ENCODE measurements at places on chromosomes 11 and 22. TPM values are rescaled to one million over a fixed set of nuclear protein-coding genes. Genes with fewer than 3 reads are reported as not detected.

DNA sequence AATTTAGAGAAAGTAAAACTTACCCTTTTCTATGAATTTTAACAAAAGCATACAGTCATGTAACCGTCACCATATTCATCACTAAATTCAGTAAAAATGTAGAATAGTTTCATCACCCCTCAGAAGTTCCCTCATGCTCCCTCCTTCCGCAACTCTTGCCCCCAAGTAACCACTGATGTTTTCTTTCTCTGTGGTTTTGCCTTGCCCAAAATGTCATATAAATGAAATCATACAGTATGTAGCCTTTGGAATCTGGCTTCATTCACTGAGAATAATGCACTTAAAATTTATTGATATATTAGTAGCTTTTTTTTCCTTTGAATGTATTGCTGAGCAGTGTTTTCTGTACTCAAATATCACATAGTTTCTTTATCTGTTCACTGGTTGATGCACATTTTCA, 60.1 kb downstream of the DCUN1D5 start:
- no peak for DNase-seq

DNA sequence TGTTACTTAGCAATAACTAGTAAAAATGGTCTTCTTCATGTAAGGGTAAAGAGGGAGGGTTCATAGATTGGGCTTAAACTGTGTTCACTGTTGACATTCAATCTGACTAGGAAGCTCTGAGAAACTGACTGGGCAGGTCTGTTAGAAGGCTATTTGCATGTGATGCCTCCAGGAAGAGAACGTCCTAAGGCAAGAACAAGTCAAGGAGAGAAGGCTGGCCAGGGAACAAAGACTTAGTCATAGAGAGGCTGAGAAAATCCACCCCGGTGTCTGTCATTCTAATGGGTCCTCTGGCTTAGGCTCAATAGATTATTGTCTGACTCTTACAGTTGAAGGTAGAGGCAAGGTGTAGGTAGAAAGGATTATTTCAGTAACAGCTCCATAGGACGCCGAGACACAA, 50.3 kb upstream of the CD44 start:
- DNase-seq, result no peak

GRCh38 chr11:116642902-116643301, 129.9 kb downstream of the BUD13 start:
- no peak for DNase-seq

DNA sequence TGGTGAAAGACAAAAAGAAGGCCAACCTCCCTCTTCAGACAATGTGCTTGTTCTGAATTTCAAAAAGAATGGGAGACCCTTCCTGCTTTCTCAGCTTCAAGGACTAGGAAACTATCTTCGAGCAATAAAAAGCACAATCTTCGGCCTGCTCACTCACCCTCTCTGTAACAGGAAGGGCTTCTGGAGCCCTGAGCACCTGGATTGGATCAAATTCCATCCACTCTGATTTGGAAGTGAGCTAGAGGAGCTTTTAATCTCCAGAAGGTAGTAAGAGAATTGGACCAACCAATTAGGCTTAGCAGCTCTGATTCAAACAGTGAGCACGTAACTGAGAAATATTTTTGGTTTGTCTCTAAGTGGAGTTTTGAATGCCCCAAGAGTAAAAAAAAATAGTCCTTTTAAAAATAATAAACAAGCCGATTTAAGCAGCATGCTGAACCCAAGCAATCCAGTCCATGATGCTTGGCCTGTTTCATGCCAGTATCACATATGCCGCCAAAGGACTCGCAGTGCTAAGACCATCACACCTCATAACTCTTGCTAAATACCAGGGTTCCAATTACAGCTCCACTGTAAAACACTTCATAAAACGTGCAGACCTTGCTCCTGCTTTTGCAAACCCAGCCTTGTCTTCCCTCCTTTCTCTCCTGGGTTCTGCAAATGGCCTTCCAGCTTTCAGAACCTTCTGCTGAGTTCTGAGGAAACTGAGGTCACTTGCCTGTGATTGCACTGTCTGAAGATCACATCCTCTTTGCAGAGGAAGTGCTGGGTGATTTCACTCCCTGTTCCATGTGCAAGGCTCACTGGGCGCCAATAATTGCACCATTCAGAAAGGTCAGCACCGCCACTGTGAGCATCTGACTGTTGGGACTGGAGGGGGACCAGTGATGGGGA, 74.4 kb downstream of the SLC1A2 start:
- peak; percentile 10 for DNase-seq

- no peak for DNase-seq
Observed at GRCh38 chr11:2325719-2326118, 23.9 kb downstream of the TSPAN32 start.

APOL1 gene
- 19.5 TPM for total RNA-seq

DNA sequence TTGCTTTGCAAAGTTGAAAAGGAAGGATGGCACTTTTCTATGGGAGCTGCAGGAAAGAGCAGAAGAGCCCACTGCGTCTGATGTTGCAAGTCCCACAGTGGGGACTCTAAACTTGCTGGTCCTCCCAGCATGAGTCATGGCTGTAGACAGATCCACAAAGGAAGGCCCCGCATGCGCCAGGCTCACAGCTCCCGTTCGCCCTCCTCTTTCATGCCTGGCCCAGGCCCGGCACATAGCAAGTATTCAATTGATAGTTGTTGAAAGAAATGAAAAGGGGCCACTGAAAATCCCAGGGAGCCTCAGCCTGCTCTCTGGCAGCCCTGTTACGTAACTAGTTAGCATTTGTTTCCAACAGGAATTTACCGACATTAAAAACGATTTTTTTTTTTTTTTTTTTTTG, 18.9 kb downstream of the AP1B1 start:
- peak; percentile 39 for DNase-seq
